ENCODE measurements at places on chromosomes 7 and 10.

- DNase-seq: no peak
Measured at GRCh38 chr10:125820701-125821100, 2.4 kb downstream of the UROS start.

DNA sequence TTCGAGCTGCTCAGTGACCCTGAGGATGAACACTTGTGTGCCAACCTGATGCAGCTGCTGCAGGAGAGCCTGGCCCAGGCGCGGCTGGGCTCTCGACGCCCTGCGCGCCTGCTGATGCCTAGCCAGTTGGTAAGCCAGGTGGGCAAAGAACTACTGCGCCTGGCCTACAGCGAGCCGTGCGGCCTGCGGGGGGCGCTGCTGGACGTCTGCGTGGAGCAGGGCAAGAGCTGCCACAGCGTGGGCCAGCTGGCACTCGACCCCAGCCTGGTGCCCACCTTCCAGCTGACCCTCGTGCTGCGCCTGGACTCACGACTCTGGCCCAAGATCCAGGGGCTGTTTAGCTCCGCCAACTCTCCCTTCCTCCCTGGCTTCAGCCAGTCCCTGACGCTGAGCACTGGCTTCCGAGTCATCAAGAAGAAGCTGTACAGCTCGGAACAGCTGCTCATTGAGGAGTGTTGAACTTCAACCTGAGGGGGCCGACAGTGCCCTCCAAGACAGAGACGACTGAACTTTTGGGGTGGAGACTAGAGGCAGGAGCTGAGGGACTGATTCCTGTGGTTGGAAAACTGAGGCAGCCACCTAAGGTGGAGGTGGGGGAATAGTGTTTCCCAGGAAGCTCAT is 1.1 kb downstream of the DDIT4 start:
- no peak for DNase-seq

DNA sequence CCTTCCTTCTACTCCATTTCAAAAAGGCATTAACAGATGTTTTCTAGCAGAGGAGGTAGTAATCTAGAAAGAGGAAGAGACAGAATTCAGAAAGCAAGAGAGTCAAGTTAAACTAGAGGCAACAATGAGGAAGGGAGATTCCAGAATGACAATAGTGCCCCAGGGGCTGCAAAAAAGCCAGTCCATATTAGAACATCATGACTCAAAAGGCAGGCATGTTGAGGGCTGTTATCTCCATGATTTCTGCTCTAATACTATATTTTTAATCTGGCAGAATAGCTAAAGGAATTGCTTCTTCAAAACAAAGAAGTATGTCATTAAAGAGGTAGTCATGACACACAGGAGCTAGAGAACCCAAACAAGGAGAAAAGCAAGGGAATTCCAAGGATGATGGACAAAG is 599.6 kb downstream of the INHBA start:
- no peak for DNase-seq

DNA sequence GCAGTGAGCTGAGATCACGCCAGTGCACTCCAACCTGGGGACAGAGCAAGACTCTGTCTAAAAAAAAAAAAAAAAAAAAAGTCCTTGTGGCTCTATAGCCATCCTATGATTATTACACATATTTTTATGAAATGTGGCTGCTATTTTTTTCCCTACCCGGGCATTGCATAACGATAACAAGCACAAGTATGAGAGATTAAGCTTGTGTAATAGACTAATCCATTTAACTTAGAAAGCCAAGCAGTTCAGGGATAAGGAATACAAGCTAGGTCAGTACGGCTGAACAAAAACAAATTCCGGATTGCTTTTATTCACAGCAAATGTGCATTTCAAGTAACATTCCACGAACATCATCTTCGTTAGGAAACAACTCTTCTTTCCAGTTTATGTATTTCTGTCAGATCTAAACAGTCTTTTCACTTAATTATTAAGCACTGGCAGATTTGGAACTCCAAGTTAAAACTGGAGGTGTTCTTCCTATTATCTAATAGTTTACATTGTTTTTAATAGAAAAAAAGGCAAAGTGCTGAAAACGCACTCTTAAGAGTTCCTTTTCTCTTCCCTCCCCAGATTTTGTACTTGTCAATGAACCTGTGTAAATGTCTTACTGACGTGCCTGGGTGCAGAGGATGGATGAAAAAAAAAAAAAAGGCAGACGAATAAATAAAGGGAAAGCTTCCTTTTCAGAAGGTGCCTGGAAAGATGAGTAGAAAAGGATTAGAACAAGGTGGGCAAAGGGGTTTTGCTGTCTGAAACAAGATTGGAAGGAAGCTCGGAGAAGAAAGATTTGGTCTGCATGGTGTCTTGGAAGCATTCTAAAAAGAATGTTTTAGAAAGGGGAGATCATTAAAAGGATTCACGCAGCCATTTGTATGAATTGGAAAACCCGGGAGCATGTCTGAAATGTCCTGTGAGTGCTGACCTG is 81.1 kb downstream of the PRTFDC1 start:
- no peak for DNase-seq

- DNase-seq: no peak
Measured at GRCh38 chr7:111485701-111486380, 76.5 kb downstream of the IMMP2L start.

Data from stimulated activated CD8-positive, alpha-beta memory T cell treated with anti-CD3 and anti-CD28 coated beads, Interleukin-7, amount 100 ng/mL, for 48 hours (primary cell).